ENCODE measurements at places on chromosomes 6 and 20.

DNA sequence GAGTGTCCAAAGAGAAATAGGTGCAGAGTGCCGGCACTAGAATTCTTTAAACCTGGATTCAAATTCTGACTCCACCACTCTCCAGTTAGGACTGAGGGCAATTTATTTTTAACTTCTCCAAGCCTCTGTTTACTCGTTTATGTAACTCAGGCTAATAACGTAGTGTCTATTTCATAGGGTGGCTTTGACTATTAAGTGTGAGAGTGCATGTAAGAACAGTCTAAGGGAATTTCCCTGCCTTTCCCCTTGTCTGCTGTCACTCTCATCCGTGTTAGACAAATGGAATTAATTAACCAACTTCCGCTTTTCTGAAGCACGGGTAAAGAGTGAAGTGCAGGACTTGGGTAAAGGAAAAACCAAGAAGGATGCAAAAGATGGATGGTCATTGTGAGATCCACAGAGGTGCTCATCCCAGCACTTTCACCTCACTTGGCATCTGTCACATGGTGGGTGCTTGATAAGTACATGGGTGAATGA lies 4.1 kb upstream of the ZKSCAN8 start:
- DNase-seq = peak; percentile 35

GRCh38 chr6:24448828-24449525 lies 40.4 kb downstream of the GPLD1 start:
- no peak for DNase-seq

DNA sequence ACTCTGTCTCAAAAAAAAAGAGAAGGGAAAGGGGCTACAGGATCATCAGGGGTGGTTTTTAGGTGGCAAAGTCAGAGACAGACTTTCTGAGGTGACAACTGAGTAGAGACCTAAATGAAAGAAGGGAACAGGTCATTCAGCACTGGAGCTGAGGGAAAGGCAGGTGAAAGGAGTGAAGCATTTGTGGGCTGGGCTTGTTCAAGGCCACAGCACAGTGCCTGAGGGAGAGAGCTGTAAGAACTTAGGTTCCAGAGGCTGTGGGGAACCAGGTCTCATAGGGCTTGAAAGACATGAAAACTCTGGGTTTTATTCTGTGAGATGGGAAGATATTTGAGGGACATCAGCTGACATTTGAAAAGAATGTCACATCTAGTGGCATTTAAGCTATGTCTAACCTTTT lies 20.8 kb downstream of the KATNA1 start:
- DNase-seq = no peak

GRCh38 chr6:106886922-106887797 lies 87.4 kb downstream of the CD24 start:
- DNase-seq = no peak

DNA sequence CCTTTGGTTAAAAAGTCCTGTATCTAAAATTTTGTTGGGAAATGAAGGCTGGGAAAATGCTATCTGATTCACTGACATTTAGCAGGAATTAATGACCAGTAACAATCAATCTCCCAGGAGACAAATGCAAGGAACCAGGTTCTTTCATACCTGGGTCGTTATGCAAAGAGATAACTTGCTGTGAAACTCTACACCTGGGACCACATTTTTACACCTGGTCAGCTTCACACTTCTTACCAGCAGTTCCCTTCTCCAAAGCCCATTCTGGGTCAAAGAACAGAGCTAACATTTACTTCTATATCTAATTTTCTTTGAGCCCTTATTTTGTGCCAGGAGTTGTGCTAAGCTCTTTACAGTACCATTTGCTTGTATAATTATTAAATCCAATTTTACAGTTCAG lies 27.4 kb upstream of the STXBP5 start:
- DNase-seq = no peak

DNA sequence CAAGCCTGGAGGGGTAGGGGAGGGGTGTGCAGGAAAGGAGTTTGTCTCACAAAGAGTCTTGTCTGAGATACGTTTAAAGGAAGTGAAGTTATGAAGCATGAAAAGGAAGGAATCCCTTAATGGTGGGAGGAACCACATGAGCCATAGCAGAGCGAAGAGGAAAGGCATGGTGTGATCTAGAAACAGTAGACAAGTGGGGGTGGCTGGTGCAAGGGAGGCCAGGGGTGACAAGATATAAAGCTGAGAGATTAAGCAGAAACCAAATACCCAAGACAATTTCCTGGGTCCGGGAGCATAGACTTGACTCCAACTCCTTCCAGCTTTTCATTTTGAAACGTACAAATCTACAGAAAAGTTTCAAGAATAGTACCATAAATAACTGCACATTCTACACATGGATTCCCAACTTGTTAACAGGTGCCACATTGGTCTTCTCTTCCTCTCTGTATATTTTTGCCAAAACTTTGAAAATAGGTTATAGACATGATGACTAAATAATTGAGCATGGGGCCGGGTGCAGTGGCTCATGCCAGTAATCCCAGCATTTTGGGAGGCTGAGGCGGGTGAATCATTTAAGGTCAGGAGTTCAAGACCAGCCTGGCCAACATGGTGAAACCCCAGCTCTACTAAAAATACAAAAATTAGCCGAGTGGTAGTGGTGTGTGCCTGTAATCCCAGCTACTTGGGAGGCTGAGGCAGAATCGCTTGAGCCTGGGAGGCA lies 211.6 kb downstream of the SLC24A3 start:
- no peak for DNase-seq

DNA sequence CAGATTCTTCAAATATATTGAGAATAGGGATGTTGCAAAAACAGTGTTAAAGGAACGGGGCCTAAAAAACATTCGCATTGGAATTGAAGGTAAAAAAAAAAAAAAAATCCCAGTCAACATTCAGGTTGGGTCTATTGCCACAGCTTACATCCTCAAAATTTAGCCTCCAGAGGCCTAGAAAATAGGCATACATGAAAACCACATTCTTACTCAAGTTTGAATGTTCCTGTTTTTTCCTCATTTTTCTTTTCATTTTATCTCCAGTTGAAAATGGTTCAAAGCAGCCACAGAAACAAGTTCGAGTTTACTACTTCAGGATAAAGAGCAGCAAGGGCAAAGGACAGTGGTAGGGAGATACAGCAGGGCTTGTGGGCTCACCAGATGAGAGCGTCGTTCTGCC lies 41.9 kb downstream of the KCTD20 start:
- DNase-seq = no peak

GRCh38 chr6:165571721-165572132 lies 91.3 kb downstream of the PDE10A start:
- DNase-seq = no peak

DNA sequence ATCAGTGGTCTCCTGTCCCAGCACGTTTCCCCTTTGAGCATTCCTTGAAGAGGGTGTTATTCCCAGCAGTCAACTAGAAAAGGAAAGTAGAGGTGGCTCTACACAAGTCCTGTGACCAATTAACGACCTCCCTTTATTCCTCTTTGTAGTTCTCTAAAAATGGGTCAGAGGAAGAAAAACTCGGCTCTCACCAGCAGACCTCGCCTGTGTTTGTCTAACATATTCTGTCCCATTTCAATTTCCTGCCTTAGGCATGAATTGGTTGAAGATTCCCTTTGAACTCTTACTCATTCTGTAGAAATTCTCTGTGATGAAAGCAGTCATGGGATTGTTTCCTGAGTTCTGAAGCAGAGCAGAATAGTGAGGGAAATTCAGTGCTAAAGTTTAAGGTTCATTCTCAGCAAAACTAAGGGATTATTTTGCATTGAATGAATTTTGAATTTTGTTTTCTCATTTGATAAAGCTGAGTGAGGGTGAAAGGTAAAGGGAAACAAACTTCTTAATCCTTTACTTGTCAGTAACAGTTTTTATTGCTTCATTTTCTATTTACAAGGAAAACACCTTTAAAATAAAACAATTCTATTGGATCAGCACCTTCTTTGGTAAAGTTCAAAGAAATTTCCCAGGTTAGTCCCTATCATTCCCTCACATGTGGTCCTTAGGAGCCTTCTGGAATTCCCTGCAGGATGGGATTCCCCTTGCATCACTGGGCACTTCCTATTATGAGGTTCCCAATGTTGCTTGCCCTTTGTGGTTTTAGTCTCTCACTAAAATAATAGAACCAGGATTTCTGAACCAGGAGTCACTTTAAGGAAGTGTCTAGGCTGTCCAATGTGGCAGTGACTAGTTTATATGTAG lies 105.8 kb downstream of the SLX4IP start:
- DNase-seq = peak; percentile 77
